CD4-positive, CD25-positive, alpha-beta regulatory T cell (primary cell): ENCODE measurements at places on chromosomes 12 and 14.
A peak's percentile ranks its signal among the peaks of the same experiment; 100 is the strongest.

DNA sequence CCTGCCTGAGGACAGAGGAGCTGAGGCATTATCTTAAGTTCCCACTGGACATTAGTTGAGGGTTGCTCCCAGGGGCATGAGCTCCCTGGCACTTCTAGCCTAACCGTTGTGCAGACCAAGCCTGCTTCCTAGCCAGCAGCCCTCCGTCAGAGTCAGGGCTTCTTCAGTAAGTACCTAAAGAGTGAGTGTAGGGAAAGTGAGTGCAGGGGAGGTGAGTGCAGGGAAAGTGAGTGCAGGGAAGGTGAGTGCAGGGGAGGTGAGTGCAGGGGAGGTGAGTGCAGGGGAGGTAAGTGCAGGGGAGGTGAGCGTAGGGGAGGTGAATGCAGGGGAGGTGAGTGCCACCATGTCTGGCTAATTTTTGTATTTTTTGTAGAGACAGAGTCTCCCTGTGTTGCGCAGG, 190.5 kb downstream of the ESRRB start:
- no peak for DNase-seq

DNA sequence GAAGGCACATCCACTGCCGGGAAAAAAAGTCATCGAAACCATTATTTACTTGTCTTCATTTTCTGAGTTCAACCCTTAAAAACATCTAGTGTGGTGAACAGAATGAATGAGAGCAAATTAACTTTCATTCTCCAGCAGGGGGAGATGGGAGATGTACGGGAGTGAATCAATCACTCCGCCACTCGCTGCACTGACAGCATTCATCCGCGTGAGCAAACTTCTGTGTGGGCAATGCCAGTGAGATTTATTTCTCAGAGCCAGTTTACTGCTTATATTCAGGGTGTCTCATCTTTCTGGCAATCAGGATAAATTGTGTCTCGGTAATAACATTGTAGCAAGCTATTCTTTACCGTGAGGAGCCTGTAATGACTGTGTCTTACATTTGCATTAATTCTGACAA, 463.6 kb upstream of the MIS18BP1 start:
- DNase-seq: no peak

DNA sequence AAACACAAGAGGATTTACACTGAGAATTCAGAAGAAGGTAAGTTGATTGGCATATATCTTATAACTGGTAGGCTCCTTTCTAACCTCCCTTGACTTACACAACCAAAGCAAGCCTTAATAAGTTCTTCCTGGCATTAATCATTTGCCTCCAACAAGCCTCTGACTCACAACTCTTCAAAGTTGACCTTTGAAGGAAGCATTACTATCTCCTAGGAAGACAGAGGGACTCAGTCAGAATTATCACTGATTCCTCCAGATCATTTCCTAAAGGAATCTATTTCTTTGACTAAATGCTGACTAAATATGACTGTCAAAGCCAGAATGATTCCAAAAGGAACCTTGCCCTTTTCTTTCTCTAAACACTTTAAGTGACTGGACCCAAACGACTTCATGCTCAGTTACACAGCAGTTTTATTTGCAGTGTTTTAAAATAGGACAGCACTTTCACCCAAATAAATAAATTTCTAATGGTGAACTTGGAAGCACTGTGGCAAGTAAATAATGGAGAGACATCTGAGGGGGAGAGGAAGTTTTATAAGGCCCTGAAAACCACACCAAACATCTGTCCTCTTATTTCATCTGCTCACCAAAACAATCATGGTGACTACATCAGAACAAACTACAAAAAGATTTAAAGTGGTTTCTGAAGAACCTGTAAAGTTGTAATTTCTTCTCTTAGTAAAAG, 128.2 kb downstream of the KLHL28 start:
- no peak for DNase-seq

DNA sequence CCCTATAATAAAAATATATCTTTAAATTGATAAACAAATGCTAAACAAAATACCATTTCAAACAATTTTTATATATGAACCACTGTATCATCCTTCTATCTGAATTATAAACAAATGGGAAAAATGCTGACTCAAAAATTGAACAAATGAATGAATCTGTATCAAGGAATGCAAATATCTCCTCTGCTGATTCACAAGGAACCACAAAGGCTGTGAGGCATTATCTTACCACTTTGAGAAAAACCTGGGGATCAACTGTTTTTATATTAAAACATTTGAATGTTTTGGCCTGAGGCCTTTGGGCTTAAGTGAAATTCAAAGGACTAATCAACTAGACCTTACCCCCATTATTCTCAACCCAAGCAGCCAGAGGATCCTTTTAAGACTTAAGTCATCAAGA, 86.3 kb downstream of the EML5 start:
- DNase-seq: no peak

- no peak for DNase-seq
These were observed 87.0 kb downstream of the DAD1 start for GRCh38 chr14:22502007-22502406.

- no peak for DNase-seq
These were observed 340.9 kb downstream of the ALG10 start for GRCh38 chr12:34363050-34363673.

- no peak for DNase-seq
These were observed 2.7 kb upstream of the SLCO1A2 start for GRCh38 chr12:21337453-21337852.

- no peak for DNase-seq
These were observed 85.6 kb downstream of the NAV3 start for GRCh38 chr12:77916276-77916675.

GRCh38 chr14:65927931-65928356, 515.4 kb downstream of the FUT8 start:
- peak; percentile 62 for DNase-seq

- DNase-seq: no peak
These were observed 1.1 kb downstream of the CLMN start for GRCh38 chr14:95318399-95319311.

GRCh38 chr14:52227619-52228222, 39.8 kb upstream of the PTGDR start:
- DNase-seq: no peak

- peak; percentile 30 for DNase-seq
These were observed 52.0 kb upstream of the KCNA1 start for GRCh38 chr12:4857472-4858291.

DNA sequence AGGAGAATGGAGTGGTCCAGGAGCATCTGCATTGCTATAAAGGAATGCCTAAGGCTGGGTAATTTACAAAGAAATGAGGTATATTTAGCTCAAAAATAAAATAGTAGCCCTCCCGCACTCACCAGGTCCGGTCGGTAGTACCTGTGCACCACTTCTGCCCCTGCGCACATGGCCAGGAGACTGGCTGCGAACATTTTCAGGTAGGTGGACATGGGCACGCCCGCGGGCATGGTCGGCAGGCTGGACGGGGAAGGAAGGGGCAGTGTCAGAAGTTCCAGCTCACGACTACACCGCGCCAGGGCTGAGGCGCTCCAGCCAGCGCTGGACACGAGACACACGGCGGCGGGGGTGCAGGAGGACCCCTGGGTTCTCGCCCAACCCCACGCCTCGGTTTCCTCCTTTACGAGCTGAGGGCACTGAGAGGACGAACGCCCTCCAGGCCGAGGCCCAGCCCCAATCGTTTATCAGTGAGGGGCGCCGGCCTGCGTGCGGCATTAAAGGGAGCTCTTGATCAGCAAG, 9.1 kb upstream of the TDG start:
- no peak for DNase-seq

DNA sequence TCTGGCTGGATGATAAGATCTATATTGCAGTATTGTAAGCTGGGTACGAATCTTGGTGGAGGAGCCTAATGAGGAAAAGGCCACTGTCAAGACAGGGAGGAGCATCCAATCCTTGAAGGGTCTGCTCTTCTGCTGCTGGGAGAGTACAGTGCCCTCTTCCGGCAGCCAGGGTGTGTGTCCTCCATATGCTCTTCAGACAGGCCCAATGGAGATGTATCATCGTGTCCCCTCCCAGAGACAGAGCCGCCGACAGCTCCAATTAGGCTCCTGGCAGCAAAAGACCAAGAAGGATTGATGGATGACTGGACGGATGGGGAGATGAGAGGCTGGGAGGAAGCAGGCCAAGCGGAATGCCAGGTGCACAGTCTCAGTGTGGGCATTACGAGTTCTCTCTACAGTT, 51.6 kb upstream of the PIWIL1 start:
- no peak for DNase-seq

- DNase-seq: no peak
These were observed 419.9 kb upstream of the ATP2B1 start for GRCh38 chr12:90128526-90128925.

DNA sequence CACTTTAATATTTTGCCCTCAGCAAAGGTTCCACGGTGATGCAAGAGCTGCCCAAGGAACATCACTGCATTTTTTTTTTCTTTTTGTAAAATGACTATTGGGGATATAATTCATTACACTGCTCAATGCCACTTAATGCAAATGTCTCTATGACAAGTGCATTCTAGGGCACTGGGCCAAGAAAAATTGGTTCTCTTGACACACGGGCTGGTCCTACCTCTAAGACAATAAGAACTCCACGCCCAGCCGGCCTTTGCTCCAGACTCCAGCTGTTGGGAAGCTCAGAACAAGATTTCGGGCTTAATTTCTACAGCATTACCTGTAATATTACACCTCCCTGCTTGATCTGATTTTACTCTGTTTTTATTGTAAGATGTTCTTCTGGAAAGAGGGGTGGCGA, 48.8 kb upstream of the VRK1 start:
- no peak for DNase-seq

DNA sequence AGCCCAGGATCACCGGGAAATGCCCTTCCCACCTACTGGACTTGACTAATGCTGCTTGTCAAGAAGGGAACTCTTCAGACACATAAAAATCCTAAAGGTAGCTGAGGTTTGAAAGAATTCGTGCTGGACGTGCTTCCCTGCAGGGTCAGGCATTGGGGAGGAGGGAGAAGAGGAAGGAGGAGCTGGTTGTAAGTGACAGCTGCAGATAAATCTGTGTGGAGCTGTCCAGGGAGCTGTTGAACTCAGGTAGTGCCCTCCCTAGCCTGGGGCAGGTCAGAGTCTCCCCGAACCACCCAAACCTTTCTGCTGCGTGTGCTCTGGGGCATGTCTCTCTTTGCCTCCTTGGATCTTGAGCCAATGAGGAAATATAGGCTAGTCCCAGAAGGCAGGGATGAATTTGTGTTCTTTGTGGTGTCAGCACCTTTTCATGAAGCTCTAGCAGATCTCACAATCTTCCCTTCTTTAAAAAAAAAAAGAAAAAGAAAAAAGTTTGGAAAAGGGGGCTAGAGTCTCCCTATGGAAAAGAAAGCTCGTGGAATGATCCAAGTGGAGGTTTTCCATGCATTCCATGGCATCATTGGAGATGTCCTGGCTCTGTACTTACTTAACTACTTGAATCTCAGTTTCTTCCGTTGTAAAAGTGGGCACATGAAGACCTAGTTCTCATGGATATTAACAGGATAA, 23.6 kb upstream of the FOS start:
- no peak for DNase-seq

DNA sequence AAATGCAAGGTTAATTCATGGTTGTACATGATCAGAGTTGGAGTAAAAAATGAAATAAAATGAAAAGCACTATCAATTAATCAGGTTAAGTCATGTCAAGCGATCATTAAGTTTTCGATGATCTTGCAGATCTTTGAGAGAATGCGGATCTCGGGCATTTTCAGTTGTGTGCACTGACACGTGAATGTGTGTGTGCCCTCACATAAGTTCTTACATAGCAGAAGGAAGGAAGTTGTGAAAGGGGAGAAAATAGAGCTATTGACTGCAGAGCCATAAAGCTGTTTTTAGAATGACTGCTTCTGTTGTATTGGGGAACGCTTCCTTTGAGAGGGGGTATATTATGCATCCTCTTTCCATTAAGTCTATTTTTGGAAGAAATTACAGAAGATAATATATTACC, 101.3 kb downstream of the HMGA2 start:
- no peak for DNase-seq

- no peak for DNase-seq
These were observed 3.8 kb downstream of the DIO3 start for GRCh38 chr14:101564819-101565698.

DNA sequence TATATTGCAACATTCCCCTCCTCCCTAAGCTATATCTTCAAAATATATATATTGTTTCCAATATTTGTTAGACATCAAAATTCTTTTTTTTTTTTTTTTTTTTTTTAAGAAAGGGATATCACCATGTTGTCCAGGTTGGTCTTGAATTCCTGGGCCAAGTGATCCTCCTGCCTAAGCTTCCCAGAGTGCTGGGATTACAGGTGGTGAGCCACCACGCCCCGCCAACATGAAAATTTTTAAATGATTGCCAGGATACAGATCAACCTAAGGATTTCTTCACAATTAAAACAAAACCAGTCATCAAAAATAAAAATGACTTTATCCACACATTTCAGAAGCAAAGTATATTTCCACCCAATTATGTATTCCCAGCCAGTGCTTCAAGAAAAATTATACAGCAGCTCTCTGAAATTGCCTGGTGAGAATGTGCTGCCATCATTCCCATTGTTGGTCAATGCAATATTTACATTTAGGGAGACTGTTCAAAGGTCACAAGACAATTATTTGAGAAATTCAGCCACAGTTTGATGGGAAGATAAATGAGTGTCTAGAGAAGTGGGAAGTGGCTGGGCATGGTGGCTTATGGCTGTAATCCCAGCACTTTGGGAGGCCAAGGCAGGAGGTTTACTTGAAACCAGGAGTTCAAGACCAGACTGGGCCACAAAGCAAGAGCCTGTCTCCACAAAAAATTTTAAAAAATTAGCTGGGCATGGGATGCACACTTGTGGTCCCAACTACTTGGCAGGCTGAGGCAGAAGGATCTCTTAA, 141.7 kb upstream of the AMIGO2 start:
- no peak for DNase-seq

DNA sequence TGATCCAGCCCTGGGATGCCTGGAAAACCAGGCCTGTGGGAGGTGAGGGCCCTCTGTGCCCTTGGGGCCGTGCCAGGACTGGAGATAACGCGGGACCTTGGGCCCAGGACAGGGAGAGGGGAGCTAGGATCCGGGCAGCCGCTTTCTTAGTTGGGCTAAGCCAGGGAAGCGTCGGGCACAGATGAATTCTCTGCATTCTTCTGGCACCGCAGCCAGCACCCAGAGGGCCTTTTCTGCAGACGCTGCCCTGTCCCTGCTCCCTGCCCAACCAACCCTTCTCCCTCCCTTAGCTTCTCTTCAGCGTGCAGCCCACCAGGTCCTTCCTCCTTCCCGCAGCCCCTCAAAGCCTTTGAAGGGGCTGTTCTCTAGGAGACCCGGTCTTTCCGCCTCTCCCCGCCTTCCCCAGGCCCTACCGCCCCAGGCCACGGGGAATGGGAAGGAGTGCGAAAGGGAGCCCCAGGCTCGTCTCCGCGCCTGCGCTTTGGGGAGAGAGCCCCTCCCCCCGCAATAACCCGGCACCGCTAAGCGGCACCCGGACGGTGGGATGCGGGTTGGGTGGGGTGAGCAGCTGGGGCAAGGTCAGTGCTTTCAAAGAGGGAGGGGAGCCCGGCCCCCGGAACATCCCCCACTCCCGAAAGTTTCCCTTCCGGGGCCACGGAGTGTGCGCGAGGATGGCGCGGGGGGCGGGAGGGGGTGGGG, 663 bp downstream of the NCKAP5L start:
- DNase-seq: peak; percentile 43

GRCh38 chr14:51207621-51208020, 32.4 kb upstream of the TMX1 start:
- no peak for DNase-seq
